Activated naive CD4-positive, alpha-beta T cell treated with anti-CD3 and anti-CD28 coated beads for 36 hours (primary cell): ENCODE measurements at places on chromosomes 3 and 15. TPM values are rescaled to one million over a fixed set of nuclear protein-coding genes. Genes with fewer than 3 reads are reported as not detected.

PLOD2 gene
- total RNA-seq, result 0.45 TPM

ADGRG7 gene
- total RNA-seq, result not detected

RASGRP1 gene
- total RNA-seq, result 44.2 TPM

SCG5 gene
- total RNA-seq, result 0.94 TPM

SOX2 gene
- total RNA-seq, result not detected

DNA sequence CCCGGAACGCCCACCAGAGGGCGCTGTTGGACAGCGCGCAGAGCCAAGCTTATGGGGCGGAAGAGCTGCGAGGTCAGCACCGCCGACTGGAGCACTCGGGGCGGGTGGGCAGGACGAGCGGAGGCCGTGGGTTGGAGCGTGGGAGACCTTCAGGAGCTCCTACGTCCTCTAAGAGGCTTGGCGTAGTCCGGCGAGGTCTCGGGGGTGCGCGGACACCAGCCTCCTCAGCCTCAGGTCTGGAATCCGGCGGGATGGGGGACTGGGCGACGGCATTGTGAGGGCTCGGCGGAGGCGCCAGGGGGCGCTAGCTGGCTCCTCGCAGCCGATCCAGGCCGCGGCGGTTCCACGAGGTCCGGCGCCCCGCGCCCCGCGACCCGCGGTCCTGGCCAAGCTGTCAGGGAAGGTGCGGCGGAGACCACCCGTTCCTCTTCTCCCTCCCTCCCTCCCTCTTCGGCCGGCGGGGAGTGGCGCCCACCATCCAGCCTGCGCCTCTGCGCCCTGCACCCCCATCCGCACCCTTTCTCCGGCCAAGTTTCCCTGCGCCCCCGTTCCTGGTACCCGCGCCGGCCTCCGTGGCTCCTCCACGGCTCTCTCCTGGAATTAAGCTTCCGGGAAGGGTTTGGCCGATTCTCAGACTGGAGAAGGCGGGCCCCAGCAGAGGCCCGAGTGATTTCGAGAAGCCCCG, 24.3 kb upstream of the POLG start:
- peaks cover 81% of the 10 kb centered on the region for H3K27me3 ChIP-seq
- peak; percentile 87 for DNase-seq
- H3K36me3 ChIP-seq, result no peaks in the 10 kb centered on the region

DNA sequence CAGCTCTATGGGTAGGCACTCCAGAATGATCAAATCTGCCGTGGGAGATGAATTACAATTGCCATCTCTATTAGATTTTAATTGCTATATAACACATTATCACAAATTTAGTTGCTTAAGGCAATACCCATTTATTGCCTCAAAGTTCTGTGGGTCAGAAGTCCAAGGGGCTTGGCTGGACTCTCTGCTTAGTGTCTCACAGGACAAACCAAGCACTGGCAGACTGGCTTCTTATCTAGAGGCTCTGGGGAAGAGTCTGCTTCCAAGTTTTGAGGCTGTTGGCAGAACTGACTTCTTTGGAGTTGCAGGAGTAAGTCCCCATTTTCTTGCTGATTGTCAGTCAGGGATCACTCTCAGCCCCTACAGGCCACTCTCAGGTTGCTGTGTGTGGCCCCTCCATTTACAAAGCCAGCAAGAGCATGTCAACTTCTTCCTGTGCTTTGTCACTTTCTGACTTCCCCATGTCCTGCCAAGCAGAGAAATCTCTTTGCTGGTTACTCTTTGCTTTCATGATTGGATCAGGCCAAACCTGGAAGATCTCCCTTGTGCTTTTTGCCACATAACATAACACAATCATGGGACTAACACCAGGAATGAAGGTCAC, 93.5 kb upstream of the PRICKLE2 start:
- H3K36me3 ChIP-seq, result no peaks in the 10 kb centered on the region
- H3K4me1 ChIP-seq, result no peaks in the 10 kb centered on the region
- no peak for DNase-seq
- peaks cover 3% of the 10 kb centered on the region for H3K27me3 ChIP-seq
- H3K4me3 ChIP-seq, result no peak overlapping the region
- H3K27ac ChIP-seq, result no peak overlapping the region

GRCh38 chr3:172033396-172033795, 6.0 kb upstream of the FNDC3B start:
- no peak overlapping the region for H3K4me3 ChIP-seq
- H3K27me3 ChIP-seq, result no peaks in the 10 kb centered on the region
- no peak for DNase-seq
- H3K36me3 ChIP-seq, result no peaks in the 10 kb centered on the region
- H3K27ac ChIP-seq, result no peak overlapping the region

GRCh38 chr3:46710671-46711295, 6.9 kb downstream of the PRSS50 start:
- H3K27me3 ChIP-seq, result no peaks in the 10 kb centered on the region
- no peaks in the 10 kb centered on the region for H3K4me1 ChIP-seq
- H3K36me3 ChIP-seq, result no peaks in the 10 kb centered on the region
- no peak overlapping the region for H3K27ac ChIP-seq
- no peak for DNase-seq
- no peak overlapping the region for H3K4me3 ChIP-seq

DNA sequence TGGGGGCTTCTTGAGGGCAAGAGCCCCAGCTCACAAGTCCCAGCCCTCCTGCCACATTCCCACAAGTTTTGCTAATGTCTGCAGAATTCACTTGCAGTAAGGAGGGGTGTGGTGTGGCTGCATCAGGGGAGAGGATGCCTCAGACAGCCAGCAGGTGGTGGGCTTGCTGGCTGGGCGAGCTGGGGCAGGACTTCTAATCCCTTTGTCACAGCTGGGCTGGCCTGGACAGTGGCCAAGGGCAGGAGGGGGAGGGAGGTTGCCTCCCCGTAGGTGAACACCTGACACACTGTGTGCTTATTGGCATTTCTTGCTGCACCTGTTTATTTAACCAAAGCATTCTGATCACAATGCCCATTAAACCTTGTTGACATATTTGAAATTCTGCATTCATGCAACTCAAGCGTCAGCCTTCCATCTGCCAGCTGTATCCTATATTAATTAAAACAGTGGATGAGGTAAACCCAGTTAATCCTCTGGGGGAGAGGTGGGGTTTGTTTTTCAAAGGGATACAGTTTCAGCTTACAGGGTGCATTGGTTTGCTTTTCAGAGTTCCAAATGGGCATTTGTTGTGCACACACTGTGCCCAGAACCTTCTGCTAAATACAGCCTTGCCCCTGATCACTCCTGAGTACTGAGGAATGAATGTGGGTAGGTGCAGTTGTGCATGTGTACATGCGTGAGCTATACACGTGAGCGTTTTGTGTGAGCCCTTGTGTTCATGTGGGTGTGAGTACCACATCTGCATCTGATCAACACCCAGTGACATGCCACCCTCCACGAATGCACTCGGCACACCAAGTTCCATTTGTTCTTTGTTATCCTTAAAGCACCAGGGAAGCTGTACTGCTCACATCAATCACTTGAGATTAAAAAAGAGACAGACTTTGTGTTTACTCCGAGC, 268.7 kb downstream of the XXYLT1 start:
- no peak overlapping the region for H3K4me3 ChIP-seq
- H3K4me1 ChIP-seq, result no peaks in the 10 kb centered on the region
- no peaks in the 10 kb centered on the region for H3K27me3 ChIP-seq
- peak; percentile 29 for DNase-seq
